ENCODE measurements at places on chromosomes 5 and 9.

DNA sequence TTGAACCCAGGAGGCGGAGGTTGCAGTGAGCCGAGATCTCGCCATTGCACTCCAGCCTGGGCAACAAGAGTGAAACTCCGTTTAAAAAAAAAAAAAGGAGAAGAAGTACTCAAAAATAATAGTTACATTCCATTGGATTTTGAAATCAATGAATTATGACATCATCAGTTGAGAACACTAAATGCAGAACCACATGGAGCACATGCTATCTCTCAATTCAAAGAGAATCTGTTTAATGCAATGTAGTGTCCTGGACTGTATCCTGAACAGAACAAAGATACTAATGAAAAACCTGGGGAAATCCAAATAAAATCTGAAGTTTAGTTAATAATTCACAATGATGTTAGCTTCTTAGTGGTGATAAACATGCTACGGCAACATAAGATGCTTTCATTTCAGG is 20.3 kb downstream of the CDC14B start:
- no peak for DNase-seq

- DNase-seq = no peak
These were observed 237.1 kb upstream of the PUM3 start for GRCh38 chr9:3080951-3081350.

DNA sequence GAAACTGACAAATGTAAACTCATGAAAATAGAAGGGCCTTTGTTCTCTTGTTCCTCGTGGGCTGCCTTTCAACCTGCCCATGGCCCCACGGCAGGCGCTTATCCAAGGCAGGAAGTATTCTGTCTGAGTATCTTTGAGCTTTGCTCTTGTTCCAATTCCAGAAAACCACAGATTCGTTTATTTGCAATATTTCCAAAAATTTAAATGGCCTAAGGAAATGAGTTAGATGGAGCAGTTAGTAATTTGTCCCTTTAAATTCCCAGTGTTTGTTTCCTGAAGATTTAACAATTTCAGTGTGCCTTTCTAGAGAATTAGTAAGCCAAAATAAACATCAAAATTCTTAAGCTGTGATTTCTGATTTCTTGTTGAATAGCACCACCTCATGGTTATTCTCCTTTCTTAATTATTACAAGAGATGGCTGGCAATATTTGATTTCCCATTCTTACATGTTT is 299.4 kb upstream of the RASA1 start:
- DNase-seq = no peak

- no peak for DNase-seq
These were observed 58.3 kb downstream of the GPR107 start for GRCh38 chr9:130111786-130112537.

Measured in anterior cingulate cortex (tissue), 58 donors.